T1000 (cell line): ENCODE measurements at places on chromosomes 13 and 19.

GRCh38 chr19:40149501-40149900 lies 41.7 kb upstream of the MAP3K10 start:
- DNase-seq: no peak

- no peak for DNase-seq
Measured at GRCh38 chr13:95188128-95188527, 113.1 kb downstream of the ABCC4 start.

DNA sequence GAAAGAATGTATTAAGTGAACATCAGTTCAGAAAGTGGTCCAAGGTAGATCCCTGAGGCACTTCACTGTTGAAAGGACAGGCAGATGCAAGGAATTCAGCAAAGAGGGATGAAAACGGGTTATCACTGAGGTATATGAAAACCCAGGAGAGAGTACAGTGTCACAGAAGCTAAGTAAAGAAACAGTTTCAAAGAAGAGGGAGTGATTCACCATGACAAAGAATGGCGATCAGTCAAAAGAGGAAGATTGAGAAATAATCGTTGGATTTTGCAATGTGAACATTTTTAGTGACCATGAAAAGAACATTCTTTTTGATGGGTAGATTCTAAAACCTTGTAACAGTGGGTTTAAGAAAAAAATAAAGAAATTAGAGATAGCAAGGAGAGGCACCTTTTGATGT lies 99.3 kb downstream of the EPSTI1 start:
- no peak for DNase-seq

DNA sequence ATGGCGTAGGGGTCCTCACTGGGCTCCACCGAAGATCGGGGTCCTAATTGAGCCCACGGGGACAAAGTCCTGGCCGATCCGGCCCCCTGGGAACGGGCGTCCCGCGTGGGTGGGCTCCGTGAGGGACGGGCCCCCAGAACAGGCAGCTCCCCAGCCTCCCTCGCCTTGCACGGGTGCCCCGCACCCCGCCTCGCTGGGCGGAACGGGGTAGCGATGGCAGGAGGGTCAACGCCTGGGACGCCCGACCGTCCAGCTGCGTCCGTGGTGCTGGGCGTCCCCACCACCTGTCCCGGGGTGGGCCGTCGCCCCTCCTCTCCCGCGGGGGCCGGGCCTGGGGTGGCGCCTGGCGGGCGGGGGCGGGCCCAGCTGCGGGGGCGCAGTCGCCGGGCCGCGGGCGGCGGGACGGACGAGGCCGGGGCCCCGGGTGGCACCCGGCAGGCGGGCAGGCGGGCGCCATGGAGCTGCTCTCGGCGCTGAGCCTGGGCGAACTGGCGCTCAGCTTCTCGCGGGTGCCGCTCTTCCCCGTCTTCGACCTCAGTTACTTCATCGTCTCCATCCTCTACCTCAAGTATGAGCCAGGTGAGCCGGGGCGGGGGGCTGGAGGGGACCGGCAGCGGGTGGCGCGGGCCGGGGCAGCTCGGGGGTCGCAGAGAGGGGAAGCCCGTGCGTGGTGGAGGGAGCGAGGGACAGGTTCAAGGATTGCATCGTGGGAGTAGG lies at the start of gene TMEM38A:
TSS of gene TMEM38A (plus strand) at position 377 of the 717 bp plus-strand sequence. CDS start at position 456, 79 bp downstream.
- DNase-seq: no peak

- no peak for DNase-seq
Measured at GRCh38 chr19:28012361-28012760, 1200.6 kb downstream of the UQCRFS1 start.
